ENCODE measurements at places on chromosomes 1 and 21.

DNA sequence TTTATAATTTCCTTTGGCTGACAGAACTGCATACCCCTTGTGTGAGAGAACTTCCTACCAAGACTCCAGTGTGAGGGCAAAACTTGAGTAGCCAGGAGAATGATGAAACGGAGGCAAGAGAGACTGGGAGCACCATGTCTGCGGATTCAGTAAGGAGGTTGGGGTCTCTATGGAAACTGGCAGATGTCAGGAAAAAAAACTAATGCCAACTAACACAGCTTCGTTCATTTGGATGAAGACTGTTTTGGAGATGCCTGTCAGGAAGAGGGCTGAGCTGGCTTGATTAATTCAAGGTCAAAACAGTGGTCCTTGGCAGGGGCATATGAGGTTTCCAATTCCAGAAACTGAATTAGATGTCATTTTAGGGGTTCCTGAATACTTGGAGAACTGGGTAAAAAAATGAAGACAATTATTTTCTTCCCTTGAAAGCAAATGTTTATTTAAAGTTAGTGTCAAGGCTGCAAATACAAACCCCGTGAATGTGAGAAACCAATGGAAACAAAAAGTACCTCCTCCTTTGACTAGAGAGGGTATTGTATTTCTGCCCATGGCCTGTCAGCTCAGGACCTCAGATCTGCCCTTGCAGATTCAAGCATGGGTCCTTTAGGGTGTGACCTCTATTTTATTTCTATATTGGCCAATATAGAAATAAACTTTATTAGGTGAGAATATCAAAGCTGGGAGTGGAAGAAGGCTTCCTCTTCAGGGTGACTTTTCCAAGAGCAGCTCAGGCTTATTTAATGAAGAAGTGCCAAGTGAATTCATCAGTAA is 110.5 kb downstream of the MAST2 start:
- no peak for DNase-seq

- DNase-seq = no peak
These were observed 7.2 kb upstream of the ACTRT2 start for GRCh38 chr1:3014050-3014440.

- DNase-seq = no peak
These were observed 57.6 kb downstream of the KCNAB2 start for GRCh38 chr1:6103111-6103853.

DNA sequence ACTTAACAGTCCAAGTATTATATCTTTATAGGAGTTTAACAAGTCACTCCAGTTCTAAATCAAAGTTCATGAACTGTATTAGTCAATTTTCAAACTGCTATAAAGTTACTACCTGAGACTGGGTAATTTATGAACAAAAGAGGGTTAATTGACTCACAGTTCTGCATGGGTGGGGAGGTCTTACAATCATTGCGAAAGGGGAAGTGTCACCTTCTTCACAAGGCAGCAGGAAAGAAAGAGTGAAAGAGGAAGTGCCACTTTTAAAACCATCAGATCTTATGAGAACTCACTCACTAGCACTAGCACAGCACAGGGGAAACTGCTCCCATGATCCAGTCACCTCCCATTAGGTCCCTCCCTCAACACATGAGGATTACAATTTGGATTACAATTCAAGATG is 70.0 kb downstream of the CLCA4 start:
- DNase-seq = no peak

DNA sequence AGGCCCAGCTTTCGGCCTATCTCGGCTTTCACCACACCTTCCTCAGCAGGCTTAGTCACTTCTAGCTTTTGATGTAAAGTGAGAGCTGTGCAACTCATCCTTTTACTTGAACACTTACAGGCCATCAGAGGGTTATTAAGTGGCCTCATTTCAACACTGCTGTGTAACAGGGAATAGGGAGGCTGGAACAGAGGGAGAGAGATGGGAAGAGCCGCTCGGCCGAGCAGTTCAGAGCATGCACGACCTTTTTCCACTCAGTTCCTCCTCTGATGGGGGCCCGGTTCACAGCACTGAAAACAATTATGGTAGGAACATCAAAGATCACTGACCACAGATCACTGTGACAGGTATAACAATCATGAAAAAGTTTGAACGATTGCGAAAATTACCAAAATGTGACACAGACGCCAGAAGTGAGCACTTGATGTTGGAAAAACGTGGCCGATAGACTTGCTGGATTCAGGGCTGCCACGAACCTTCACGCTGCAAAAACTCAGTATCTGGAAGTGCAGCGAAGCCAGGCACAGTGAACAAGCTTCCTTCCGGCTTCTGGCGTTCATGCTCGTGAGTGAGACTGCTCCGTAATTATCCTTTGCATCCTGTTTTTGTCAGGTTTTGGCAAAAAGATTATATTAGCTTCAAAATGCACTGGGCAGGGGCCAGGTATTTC is 28.6 kb downstream of the AGPAT3 start:
- no peak for DNase-seq

DNA sequence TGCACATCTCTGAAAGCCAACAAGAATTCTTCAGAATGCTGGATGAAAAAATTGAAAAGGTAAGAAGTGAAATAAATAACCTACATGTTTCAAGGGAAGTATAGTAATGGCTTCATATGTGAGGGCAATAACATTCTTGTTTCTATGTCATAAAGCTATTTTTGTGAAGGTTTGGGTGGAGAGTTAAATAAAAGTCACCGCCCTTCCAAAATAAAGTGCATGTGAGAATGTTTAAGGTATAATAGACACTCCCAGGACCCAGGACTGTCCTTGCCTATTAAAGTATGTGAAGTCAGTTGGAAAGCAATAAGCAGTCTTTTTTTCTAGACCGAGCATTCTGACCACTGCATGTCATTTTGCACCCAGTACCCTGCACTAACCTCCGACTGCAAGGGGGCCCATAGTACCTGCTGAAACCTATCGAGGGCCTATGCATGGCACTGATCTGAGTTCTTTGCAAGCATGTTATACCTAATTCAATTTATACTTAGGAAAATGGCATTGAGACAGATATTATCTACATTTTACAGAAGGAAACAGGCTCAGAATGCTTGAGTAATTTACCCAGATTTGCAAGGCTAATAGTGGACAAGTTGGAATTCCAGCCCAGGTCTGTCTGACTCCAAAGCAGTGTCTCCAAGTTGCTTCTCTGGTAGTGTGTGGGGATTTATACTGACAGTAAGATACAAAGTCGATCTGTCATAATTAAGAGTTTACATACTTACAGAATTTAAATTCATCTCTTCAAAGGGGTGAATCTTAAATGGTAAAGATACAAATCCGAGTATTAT is 156.1 kb downstream of the EDEM3 start:
- no peak for DNase-seq

- no peak for DNase-seq
These were observed 413.7 kb downstream of the PTPRU start for GRCh38 chr1:29650041-29650400.

GRCh38 chr21:35511696-35512162 is 462.6 kb upstream of the RUNX1 start:
- DNase-seq = no peak

DNA sequence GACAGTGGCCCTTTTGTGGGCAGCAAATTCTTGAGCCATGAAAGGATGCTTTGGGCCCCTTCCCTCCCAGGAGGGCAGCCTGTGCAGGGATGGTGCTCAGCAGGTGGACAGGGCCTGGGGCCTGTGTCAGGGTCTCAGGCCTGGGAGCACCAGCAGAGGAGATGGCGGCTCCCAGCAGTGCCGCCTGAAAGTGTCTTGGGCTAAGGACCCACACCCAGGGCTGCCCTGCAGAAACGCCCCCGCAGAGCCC is 23.9 kb downstream of the FTCD start:
- no peak for DNase-seq

DNA sequence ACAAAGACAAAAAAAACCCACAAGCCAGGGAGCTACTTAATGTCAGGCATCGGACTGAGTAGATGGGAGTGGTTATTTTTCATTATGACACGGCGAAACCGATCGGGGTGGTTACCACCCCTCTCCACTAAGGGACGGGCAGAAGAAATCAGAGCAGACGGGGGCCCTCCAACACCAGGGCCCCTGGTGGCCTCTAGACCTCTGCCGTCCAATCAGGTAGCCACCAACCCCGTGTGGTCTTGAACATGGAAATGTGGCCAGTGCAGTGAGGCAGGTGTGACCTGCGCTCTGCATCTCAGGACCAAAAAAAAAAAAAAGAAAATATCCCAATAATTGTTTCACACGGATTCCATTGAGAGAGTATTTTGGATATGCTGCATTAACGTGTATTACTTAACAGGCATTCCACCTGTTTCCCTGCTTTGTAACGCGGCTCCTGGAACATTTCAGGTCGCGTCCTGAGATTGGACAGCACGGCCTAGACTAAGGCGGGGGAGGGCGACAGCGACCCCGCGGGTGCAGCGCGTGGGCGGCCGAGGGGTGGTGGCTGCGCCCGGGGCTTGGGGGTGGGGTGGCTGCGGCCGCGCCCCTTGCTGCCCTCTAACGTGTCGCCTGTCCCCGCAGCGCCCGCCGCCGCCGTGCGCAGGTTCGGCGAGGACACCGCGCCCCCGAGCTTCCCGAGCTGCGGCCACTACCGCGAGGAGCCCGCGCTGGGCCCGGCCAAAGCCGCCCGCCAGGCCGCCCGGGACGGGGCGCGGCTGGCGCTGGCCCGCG is 48.3 kb downstream of the SIM2 start:
- no peak for DNase-seq

- DNase-seq = no peak
These were observed 39.4 kb downstream of the COL18A1 start for GRCh38 chr21:45444385-45444784.

GRCh38 chr1:92902406-92902744 is 58.9 kb downstream of the DIPK1A start:
- no peak for DNase-seq

GRCh38 chr1:154775621-154776605 is 94.2 kb downstream of the KCNN3 start:
- DNase-seq = no peak

DNA sequence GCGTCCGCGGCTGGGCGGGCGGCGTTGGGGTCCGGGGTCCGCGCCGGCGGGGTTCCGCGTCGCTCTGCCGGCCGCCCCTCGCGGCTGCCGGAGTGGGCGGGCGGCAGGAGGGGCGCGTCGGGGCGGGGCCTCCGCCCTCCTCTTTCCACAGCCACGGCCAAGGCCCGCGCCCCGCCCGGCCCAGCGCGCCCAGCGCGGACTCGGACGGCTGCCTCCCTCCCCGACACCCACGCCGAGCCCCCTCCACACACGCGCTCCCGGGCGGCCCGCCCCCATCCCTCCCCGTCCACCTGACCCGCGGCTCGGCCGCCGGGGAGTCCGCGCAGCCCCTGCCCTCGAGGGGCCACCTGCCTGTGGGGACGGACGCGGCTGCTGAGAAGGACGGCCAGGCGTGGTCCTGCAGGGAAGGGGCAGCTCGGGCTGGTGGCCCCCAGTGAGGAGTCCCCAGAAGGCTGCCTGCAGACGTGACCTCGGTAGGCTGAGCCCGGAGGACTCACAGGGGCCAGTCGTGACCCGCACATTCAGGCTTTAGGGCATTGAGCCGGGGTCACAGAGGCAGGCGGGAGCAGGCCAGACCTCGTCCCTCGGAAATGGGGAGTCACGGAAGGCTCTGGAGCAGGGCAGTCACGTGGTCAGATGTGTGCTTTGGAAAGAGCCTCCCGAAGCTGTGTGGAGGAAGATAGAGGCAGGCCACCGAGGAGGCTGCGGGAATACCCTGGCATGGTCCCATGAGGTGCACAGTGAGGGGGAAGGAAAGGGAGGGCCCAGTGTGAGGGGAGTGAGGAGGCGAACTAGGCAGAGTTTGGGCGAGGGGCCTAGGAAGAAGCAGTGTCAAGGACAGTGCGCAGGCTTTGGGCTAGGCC is at the start of gene COL8A2:
TSS of gene COL8A2 (minus strand) at position 94 of the 863 bp plus-strand sequence. CDS start 24,980 bp downstream, outside the sequence.
- DNase-seq = no peak

DNA sequence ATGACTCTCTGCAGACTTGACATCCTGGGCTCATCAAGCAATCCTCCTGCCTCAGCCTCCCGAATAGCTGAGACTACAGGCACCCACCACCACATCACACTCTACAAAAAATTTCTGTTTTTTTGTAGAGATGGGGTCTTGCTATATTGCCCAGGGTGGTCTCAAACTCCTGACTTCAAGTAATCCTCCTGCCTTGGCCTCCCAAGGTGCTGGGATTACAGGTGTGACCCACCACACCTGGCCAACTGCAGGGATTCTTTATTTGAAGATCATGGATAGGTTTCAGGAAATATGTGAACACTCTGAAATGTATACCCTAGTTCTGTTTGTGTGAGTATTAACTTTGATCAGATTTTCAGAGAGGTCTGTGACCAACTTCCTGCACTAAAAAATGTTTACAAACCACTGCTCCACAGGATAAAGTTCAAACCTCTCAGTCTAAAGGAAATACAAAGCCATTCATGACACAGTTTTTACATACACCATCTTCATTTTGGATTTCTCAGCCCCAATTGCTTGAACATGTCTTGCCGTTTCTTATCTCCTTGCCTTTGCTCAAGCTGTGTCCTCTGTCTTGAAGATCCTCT is 252.3 kb upstream of the FGGY start:
- no peak for DNase-seq

All from stimulated activated CD8-positive, alpha-beta memory T cell treated with anti-CD3 and anti-CD28 coated beads, Interleukin-7, amount 100 ng/mL, for 1 hour (primary cell).